Endodermal cell (in vitro differentiated cells): ENCODE measurements at places on chromosomes 5 and 9. TPM values are rescaled to one million over a fixed set of nuclear protein-coding genes. Genes with fewer than 3 reads are reported as not detected.

AHRR gene
- total RNA-seq = 0.86 to 1.5 TPM (median 1.4 TPM) in 3 replicates

IL33 gene
- total RNA-seq = 0.21 to 0.33 TPM in 2 of 3 replicates, not detected in the other

SLCO4C1 gene
- total RNA-seq = 2.2 to 4.0 TPM (median 3.6 TPM) in 3 replicates

GABRA6 gene
- total RNA-seq = not detected in 3 replicates

CAVIN4 gene
- total RNA-seq = 8.8 and 10.1 TPM in 2 replicates

CBY3 gene
- total RNA-seq = not detected in 3 replicates

UGCG gene
- 21.9 to 23.9 TPM (median 22.4 TPM) in 3 replicates for total RNA-seq

PIP5KL1 gene
- 9.3 to 26.0 TPM (median 13.0 TPM) in 3 replicates for total RNA-seq

RASGEF1C gene
- total RNA-seq = 0.16 to 0.75 TPM (median 0.36 TPM) in 3 replicates
